RWPE1 (cell line): ENCODE measurements at places on chromosomes 5 and 9.

DNA sequence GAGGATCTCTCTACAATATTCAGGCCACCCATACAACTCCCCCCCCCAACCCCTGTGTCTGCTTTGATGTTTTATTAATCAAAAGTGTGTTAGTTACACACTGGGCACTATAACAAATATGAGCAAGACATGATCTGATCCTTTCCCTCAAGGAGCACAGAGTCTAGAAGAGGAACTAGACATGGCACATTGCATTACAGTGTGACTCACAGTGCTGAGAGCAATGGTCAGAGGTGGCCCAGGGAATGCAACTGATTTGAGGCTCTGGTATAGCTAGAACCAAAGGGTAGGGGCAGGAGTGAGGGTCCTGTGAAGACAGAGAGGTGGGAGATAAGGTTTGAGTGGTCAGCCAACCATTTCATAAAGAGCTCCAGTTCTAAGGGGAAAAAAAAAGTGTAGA is 539.2 kb downstream of the ACTL7B start:
- no peak for DNase-seq

DNA sequence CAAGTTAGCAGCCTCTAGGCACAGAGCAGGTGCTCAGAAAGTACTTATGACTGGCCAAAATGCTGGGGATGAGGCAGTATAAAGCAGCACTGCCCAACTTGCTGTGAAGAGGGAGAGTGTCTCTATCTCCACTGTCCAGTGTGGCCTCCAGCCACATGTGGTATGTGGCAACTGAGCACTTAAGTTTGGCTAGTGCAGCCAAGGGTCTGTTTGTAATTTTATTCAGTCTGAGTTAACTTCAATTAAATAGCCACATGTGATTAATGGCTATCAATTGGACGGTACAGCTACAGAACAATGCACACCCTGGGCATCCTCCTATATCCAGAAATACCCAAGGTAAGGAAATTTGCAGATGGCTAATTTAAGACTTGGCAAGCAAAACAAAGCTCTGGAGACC is 26.9 kb downstream of the ROR2 start:
- no peak for DNase-seq

DNA sequence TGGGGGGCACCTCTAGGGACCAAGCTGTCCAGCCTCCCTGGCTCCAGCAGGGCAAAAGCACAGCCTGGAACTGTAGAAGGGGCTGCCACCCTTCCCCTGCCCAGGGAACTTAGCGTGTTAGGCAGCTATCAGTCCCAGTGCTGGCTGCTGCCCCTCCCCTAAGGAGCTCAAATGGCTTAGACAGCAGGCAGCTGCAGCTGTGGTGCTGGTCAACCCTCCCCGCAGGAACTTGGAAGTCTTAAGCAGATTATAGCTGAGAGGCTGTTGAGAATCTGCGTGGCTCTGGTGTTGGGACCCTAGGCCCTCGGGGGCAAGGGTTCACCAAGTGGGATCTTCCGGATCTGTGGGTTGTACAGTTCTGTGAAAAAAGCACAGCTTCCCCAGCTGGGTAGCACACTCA is 536.5 kb upstream of the CDH10 start:
- no peak for DNase-seq

DNA sequence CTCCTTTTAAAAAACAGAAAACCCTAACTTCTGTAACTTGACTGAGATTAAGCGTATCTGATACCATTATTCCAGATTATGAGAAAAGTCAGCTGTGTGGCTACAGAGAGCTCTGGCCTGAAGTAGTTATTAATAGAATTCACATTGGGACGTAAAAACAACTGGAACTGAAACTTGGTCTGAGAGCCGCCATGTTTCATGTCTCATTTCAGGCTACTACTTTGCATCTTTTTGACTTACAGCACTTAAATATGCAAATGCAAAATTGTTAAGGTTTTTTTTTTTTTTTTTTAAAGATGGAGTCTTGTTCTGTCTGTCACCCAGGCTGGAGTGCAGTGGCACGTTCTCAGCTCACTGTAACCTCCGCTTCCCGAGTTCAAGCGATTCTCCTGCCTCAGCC is 25.2 kb downstream of the MAP3K1 start:
- no peak for DNase-seq

GRCh38 chr5:98656125-98656795 is 117.2 kb upstream of the RGMB start:
- no peak for DNase-seq

GRCh38 chr9:89225587-89225986 is 47.0 kb upstream of the SHC3 start:
- no peak for DNase-seq

DNA sequence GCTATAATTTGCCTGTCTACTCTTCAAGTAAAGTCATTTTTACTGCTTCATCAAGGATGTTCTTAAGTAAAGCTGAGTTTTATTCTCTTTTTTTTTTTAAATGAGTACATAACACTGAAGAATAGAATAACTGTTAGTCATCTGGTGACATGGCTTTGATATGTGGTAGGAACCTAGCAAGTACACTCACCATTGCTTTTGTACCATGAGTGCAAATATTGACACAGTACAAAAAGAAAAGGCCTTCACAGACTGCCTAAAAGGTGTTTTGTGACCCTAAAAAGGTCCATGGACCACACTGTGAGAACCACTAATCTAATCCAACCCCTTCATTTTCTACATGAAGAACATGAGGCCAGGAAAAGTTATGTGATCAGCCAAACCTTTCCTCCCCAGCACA is 55.0 kb downstream of the ECPAS start:
- no peak for DNase-seq

GRCh38 chr5:59479086-59479485 is 414.4 kb downstream of the PDE4D start:
- no peak for DNase-seq

GRCh38 chr5:159412284-159413046 is 82.2 kb upstream of the IL12B start:
- DNase-seq, result no peak

GRCh38 chr5:54756301-54756700 is 229.1 kb downstream of the ESM1 start:
- no peak for DNase-seq

GRCh38 chr5:32613050-32613672 is 27.8 kb downstream of the SUB1 start:
- DNase-seq, result peak; percentile 85

GRCh38 chr5:173801006-173801405 is 87.1 kb upstream of the CPEB4 start:
- no peak for DNase-seq

- no peak for DNase-seq
These were observed 14.8 kb downstream of the ODF2 start for GRCh38 chr9:128470560-128470959.

DNA sequence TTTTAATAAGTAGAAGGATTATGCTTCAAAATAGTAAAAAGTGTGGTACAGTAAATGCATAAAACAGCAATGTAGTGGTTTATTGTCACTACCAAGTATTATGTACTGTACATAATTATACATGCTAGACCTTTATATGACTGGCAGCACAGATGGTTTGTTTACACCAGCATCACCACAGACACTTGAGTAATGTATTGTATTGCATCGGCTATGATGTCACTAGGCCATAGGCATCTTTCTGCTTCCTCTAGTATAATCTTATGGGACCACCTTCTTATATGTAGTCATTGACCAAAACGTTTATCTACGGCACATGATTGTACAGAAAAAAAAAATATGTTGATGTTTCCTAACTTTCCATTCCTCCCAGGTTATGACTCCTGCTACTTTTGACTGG is 31.9 kb upstream of the SSBP2 start:
- no peak for DNase-seq

DNA sequence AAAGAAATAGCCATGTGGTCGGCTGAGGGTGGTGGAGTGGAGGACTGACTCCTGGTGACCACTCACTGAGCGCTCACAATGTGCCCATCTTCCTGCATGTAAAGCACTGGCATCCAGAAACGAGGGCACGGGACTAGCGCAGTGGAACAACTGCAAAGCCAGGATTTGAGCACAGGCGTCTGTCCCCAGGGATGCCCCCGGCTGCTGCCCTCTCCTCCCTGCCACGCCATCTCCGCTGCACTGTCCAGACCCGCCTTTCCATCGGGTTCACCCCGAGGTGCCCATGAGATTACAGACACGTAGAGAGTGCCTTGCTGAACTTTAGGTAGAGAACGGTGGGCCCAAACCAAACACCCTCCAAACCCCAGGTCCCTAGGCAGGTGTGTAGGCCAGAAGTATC is 44.7 kb downstream of the PRRT1B start:
- no peak for DNase-seq

GRCh38 chr5:167244583-167244982 is 1046.9 kb upstream of the WWC1 start:
- no peak for DNase-seq

DNA sequence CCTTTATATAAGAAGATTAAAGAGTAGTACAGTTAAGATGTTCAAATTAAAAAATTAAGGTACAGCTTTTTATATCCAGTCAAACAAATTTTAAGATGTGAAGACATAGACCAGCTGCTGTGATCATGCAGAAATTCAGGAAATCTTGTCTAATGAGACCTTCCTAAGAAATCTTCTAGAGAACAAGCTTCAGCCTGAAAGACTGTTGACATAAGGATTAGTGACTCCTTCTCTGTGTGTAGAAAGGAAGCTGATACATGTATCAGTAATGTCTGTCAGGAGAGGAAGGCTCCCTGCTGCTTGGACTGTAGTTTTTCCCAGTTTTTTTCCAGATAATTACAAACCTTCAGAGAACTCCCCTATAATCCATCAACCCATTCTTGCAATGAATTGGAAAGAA is 75.8 kb upstream of the PCSK5 start:
- peak; percentile 26 for DNase-seq

- DNase-seq, result no peak
These were observed 65.4 kb upstream of the FCN1 start for GRCh38 chr9:134983074-134983473.

DNA sequence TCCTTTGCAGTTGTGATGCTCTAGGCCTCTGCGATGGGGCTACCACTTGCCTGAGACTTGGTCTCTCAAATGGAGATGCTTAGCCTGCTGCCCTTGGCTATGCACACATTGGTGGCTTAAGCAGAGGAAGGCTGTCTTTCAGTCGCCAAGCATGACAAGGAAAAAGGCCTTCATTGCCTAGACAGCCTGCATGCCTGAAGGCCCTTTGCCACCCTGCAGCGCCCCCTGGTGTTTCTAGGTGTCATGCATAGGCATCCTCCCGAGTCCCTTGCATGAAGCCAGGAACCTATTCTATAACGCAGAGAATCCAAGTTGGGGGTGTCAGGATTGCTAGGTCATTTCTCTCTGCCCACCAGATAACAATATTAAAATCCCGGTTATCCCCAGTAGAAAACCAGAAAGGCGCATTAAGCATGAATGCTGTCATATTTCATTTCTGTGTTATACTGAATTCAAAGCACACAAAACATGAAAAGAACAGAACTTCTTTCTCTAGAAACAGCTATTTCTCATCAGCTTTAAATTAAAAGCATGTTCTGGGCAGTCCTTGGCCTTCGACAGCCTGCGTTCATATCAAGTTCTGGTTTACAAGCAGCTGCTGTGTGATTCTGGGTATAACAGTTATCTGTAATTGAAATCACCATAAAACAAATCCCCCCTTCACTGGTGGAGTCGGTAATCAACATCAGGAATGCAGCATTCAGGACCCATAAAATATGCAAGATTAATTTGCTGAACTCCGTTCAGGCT is 59.7 kb upstream of the TRPC7 start:
- peak; percentile 64 for DNase-seq

GRCh38 chr9:16039218-16039987 is 486.6 kb downstream of the CCDC171 start:
- DNase-seq, result no peak

- no peak for DNase-seq
These were observed 127.8 kb downstream of the MED27 start for GRCh38 chr9:131951905-131952304.

GRCh38 chr9:130939405-130940026 is 469 bp upstream of the FIBCD1 start:
- no peak for DNase-seq

DNA sequence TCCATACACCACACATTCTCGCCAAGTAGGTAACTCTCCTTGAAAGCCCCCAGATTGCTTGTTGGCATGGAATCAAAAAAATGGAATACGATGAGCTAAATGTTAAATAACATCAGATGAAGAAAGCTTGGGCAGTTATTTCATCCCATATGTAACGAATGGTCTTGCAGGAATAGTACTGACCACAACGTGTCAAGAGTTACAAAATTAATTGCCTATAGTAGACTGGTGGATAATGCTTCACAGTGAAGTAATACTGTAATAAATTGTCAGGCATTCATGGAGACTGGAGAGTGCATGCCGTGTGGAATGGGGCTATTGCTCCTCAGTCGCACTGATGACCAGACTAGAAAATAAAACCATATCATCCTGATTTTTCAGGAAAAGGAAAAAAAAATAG is 1628.7 kb downstream of the MAT2B start:
- no peak for DNase-seq

DNA sequence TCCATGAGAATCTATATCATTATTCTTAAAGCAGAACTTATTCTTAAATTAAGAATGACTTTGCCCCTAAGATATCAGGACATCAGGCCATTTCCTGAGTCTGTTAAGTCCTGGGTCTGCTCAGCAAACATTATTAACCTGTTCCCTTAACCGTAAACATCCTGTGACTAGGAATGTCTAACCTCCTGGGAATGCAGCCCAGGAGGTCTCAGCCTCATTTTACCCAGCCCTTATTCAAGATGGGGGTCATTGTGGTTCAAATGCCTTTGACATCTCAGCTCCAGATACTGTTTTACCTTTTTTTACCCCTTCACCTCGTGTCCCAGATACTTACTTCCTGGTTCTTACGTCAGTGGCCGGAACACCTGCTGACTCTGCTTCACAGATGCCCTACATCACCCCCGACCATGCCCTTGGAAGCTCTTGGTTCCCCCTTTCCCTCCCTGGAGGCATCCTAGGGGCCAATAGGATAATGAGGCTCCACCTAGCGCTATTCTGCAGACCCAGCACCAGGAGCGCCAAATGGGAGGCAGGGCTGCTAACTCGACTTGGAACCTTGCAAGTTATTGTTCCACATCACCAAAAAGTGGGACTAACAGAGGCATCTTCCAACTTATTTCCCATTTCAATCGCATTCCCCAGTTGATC is 182.5 kb downstream of the MED10 start:
- no peak for DNase-seq

DNA sequence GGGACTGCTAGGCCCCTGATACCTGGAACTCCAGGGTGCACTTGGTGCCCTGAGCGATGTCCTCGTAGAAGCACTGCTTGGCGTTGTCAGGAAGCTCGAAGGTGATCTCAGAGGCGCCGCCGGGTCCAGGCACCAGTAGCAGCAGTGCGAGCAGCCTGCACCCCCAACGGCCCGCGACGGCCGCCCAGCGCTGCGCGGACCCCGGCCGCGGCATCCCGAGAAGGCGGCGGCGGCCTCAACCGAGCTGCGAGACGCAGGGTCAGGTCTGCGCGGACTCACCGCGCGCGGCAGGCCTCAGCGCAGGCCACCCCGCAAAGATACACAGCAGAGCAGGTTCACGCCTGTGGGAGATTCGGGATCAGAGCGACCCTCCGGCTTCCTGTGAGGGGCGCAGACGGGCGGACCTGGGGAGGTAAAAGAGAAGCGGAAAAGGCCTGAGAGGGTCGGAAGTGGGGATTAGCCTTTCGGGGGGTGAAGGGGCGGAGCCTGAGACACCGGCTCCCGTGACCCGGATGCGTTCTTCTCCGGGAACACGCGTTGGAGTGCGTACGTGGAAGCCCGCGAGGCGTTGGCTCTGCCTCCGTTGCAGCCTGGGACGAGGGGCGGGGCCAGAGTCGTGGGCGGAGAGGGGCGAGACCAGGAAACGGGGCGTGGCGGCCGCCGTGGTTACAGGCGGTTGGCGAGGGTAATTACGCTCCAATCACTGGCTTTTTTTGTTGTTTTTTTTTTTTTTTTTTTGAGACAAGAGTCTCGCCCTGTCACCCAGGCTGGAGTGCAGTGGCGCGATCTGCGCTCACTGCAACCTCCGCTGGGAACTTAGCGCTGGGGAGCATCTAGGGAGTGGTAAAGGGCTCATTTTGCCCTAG is at the start of gene TMED7:
Gene TMED7, minus strand, starts transcription at position 458 of the 866 bp plus-strand sequence. Its CDS starts 244 bp downstream, at position 214.
- DNase-seq, result peak; percentile 97
